Keratinocyte (primary cell): ENCODE measurements at places on chromosomes 7 and 10.

GRCh38 chr7:33650828-33651227 lies 254.5 kb upstream of the BMPER start:
- DNase-seq = no peak

GRCh38 chr10:86868353-86868752 lies 89.1 kb downstream of the MMRN2 start:
- no peak for DNase-seq

- no peak for DNase-seq
Observed at GRCh38 chr10:71526653-71527052, 129.9 kb downstream of the CDH23 start.

DNA sequence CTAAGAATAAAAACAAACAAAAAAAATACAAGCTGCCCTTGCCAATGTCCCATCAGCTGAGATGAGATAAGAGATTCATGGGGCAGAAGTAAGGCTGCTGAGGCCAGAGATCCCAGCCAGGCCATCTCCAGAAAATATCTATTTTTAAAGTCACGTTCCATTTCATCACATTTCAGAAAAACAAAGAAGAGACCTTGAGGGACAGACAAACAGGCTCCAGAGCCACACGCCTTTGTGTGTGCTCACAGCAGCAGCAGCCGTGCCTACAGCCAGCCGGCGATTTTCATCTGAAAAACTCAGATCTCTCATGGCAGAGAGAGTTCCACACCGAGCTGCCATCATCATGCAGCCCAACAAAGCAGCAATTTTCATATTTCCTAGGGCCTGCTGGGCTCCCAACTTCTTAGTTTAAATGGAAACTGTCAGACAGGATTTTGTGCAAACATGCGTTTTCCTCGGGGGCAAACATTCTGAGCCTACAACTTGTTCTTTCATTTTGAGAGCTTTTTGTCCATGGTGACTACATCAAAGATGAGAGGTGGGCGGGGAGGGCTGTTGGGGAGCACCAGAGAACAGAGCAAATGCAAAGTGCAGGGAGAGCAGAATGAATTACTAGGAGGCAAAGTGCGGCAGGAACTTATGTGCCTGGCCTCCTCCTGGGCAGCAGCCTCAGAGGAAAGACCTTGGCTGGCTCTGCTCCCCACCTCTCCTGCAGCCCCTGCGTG lies 38.8 kb downstream of the DLG5 start:
- DNase-seq = no peak

DNA sequence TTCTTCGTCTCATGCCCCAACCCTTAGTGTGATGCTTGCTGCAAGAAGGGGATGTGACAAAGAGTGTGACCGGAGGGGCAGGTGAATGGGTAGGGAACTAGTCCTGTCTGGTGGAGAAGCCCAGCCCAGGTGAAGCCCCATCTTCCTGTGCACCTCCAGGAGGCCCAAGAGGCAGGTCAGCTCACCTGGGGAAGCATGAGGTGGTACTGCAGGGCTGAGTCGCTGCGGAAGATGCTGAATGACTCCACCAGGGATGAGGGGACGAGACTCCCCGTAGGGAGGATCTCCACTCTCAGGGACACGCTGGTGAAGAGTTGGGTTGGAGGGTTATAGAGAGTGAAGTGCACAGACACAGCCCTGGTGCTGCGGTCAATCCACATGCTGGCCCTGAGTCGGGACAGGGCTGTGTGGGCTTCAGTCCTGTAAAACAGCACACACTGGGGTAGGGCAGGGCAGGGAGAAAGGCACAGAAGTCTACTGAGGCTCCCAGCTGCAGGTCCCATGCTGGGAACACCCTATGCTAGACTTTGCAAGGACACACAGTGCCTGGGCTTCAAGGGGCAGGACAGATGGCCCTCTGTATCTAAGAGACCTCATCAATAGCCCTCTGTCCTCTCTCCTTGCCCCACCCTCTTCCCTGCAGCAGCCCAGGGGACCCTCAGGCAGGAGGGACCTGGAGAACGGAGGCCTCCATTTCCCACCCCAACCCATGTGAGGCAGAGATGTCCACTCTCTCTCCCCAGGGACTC lies 136.5 kb downstream of the PKD1L1 start:
- DNase-seq = no peak

GRCh38 chr10:33179067-33179466 lies 155.4 kb downstream of the NRP1 start:
- DNase-seq = no peak

DNA sequence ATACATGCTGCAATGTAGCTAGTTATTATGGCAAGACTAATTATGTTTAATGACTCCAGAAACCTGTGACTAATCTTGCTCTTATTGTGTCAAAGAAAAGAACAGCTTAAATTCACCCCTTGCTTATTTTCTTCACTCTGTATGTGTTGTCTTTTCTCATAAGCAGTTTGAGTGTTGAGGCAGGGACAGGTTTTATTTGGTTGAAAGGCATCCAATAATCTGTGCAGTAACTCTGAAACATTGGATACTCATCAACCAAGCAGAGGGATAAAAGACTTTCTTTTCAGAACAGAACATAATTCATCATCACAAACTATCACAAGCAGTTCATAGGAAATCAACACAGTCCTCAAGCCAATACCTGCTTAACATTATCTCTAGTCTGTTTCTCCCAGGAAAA lies 797.6 kb upstream of the MBL2 start:
- no peak for DNase-seq

GRCh38 chr10:76736815-76737618 lies 900.6 kb downstream of the KCNMA1 start:
- no peak for DNase-seq

- DNase-seq = no peak
Observed at GRCh38 chr10:112843623-112844022, 106.4 kb upstream of the TCF7L2 start.

DNA sequence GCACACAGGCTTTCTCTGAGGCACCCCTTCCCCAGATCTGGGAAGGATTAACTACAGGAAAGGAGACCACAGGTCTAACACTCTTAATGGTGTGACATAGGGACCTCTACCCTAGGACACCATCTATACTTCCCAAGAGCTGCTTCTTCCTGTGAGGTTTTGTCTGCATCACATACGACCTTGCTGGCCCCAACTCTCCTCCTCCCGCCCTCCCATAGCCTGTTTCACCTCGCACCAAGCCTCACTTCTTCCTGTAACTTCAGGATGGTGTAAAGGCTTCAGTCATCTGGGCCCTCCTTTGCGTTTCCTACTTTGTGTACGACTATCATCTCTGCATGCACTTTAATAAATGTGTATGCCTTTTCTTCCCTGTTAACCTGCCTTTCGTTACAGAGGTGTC lies 274.3 kb downstream of the KLF6 start:
- no peak for DNase-seq
